CD4-positive, alpha-beta T cell (primary cell): ENCODE measurements at places on chromosomes 12 and 14.

DNA sequence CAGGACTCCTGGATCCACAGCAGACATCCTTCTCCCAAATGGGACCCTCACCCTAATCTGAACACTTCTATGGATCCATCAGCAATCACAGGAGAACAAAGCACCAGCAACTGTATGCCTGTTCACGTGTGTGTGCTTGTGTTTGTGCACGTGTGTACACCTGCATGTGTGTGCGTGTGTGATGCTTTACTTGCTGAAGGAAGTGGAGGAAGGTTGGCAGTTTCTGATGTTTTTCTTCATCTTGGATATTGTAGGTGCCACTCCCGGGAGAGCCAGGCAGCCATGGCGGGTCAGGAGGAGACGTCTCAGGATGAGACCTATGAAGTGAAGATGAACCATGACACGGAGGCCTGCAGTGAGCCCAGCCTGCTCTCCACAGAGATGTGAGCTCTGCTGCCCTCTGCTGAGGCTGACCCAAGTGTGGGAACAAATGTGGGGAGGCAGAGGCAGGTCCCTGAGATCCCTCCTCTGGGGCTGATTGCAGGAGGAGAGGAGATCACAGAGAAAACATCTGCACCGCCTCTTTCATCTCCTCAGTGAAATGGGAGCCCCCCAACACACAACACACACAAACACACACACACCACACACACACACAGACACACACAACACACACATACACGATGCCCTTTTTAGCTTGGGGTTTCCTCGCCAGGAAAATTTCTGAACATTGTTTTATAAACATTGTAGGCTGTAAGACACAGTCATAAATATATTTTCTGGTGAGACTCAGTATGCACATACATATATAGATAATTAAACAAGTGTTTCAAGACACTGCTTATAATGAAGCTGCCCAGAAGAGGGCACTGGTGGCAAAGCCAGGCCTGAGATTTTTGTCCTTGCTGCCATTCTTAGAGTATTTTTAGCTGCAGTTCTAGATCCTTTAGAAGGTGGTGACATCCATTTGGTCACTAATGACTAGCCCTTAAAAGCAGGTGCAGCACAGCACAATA is 112.2 kb upstream of the FKBP4 start:
- DNase-seq, result peak; percentile 21

DNA sequence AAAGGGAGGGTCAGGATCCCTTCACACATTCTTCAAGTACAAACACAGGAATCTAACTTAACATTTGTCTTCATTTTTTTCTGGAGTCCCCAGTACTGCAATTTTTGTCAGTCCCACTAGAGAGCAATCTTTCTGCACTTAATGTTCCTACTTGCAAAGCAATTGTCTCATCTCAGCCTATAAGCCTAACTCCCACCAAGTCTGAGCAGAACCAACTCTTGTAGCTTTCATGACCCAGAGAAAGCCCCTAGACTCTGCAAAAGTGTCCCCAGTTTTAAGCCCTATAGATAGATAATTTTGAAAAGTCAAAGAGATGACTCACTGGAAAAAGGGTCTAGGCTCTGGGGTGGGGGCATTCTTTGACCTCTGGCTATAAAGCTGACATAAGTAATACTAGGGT is 1.8 kb upstream of the ZBTB39 start:
- peak; percentile 74 for DNase-seq

DNA sequence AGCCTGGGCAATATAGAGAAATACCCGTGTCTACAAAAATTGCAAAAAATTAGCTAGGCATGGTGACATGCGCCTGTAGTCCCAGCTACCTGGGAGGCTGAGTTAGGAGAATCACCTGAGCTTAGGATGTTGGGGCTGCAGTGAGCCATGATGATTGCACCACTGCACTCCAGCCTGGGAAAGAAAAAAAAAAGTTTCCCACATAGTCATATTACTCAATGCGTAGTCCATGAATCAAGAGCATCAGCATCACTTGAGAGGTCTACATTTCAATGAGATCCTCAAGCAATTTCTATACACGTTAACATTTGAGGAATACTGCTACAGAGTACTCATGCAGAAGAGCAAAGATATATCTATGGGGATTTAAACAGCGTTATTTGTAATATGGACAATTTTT is 5.2 kb upstream of the LRRC23 start:
- no peak for DNase-seq

DNA sequence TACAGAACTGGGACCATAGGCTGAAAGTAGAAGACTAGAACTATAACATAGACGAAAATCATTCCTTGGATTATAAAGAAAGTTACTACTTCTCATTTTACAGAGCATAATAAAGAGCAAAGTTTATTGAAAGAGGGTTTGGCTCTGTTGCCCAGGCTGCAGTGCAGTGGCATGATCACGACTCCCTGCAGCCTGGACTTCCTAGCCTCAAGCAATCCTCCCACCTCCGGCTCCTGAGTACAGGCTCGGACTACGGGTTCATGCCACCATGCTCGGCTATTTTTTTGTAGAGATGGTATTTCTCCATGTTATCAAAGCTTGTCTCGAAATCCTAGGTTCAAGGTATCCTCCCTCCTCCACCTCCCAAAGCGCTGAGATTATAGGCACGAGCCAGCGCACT is 190.1 kb upstream of the FOXG1 start:
- DNase-seq, result no peak

DNA sequence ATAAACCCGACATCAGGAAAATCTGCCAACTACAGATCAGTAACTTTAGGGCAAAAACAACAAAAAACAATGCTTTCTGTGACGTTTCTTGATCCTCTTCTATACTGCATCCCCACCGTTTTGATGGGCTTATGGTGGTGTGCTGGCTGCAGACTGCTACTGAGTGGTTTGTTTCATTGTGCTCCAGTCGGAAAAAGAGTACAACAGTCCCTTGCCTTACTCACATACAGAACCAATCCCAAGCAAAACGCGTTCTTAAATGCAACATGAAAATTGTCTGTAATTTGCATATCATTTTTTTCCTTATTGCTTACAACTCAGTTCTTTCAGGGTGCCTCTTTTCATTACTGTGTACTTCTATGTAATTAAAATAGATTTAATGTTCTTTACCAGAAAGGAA is 2.3 kb downstream of the ETV6 start:
- DNase-seq, result no peak

- no peak for DNase-seq
These were observed 36.6 kb upstream of the ATP2B1 start for GRCh38 chr12:89745286-89745685.

DNA sequence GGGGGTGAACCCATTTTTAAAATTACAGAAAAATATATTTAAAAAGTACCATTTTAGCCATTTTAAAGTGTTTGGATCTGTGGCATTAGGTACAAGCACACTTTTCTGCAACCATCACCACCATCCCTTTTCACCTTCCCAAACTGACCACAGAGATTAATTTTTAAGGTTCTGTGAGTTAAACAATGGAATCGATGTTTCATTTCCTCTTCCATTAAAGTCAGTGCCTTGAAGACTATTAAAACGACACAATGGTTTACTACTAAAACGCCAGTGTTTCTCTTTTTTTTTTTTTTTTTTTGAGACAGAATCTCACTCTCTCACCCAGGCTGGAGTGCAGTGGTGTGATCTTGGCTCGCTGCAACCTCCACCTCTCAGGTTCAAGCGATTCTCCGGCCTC is 78.1 kb upstream of the GPR68 start:
- no peak for DNase-seq

DNA sequence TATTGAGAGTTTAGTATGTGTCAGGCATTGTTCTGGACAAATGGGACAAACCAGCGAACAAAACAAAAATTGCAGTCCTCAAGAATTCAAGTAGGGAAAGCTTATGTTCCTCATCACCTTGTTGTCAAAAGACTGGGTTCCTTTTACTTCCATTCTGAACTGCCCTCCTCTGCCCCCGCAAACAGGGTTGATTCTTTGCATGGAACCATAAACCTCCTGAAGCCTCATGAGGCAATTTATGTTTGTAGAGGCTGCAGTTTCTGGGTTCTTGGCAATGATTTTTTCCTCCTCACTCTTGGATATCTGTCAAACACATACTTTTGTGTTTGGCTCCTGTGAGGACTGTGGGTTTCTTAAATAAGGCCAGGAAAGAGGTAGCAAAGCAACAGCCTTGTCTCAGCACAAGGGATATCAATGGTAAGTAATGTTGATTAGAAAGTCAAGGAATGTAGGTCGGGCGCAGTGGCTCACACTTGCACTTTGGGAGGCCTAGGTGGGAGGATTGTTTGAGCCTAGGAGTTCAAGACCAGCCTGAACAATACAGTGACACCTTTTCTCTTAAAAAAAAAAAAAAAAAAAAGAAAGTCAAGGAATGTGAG is 13.9 kb downstream of the COPZ1 start:
- no peak for DNase-seq

DNA sequence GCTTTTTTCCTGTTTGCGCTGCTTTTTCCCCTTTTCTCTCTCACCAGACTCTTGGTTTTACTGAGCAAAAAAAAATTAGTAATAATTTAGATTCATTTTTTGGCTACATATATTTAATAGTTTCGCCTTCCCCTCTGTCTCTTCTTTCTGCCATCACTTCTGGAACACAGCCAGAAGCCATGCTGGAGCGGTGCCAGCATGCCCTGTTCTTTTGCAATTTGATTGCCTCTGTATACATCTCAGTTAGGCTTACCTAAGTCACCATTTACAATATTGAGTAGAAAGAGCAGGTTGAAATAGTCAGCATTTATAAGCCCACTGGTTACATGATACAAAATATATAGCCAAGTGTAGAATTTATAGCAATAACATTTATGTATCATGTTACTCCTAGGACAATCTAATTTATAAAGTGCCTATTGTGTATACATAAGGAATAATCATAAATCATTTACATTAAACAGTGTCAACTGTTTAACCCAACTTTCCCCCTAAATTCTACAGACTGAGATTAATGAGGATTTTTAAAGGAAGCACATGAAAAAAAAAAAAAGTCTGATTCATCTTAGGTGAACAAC is 413.8 kb upstream of the SOX5 start:
- no peak for DNase-seq

DNA sequence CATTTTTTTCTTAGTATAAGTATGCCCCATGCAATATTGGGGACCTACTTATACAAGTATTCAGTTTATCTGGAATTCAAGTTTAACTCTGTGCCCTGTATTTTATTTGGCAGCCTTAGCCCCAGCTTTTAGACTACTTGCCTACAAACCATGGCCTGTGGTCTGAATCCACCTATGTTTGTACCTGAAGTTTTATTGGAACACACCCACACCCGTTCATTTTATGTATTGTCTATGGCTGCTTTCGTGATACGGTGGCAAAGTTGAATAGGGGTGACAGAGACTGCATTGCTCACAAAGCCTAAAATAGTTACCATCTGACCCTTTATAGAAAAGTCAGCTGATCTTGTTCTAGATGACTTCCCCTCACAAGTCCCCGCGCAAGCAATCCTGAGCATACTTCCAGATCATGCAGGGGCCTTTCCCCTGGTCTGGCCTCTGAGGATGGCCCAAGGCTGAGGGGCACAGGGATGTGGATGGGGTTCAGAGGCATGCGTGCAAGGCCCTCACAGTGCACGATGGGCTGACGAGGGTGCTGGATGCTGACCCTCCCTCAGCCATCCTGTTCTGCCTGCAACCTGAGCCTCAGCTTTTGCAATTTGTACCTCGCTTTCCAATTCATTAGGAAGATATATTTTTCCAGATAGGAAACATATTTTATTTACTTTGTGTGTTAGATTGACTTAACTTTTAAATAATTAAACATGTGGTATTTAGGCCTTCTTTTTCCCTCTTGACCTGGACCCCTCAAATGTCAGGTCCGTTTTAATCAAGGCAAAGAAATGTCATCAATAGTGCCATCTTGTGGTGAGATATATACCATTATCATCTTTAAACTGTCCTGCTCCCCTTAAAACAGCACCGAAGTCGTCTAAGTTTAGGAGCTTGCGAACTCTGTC is 527.3 kb upstream of the CCDC196 start:
- no peak for DNase-seq

GRCh38 chr12:96501133-96501761 is 11.9 kb downstream of the CFAP54 start:
- peak; percentile 17 for DNase-seq

- DNase-seq, result no peak
These were observed 53.0 kb downstream of the PEX5 start for GRCh38 chr12:7242176-7243101.

GRCh38 chr12:88218293-88218692 is 76.2 kb downstream of the TMTC3 start:
- no peak for DNase-seq

GRCh38 chr12:28631831-28632230 is 441.6 kb downstream of the CCDC91 start:
- no peak for DNase-seq

GRCh38 chr14:30058401-30058800 is 130.8 kb upstream of the PRKD1 start:
- DNase-seq, result no peak

DNA sequence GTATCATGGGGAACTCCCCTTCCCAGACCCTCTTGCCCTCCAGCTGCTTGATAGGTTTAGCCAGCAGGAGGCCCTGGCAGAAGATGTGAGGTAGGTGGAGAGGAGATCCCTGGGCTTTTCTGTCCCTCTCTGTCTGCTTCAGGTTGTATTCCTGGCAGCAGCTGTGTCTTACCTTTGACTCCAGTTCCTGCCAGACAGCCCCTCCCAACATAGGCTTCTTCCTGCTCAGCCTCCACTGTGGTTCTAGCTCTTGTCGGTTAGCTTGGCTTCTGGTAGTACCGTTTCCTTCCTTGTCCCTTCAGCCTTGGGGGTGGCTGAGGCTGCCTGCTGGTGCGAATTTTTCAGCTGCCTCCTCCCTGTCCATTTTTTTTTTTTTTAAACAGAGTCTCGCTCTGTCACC is 215.7 kb upstream of the CRY1 start:
- peak; percentile 51 for DNase-seq

- DNase-seq, result no peak
These were observed 82.6 kb downstream of the ERC1 start for GRCh38 chr12:1073652-1074051.
